ENCODE measurements at places on chromosomes 2 and 18.
A peak's percentile ranks its signal among the peaks of the same experiment; 100 is the strongest.

- no peak for DNase-seq
These were observed 469.3 kb downstream of the PLCL1 start for GRCh38 chr2:198273660-198274059.

DNA sequence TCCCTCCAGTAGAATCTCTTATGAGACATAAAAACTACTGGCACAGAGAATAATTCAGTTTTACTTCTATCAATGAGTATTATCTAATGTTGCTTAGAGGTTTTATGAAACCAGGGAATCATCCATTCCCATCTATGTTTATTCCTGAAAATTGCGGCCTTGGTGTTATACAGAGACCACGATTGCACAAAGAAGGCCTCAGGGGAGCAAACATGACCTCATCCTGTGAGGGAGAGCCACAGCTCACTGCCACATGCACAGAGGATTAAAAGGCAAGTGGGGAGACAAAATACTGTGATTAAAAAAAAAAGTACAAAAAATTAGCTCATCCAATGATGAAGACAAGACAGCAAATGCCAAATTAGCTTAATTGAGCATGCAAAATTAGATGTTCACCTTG is 111.8 kb upstream of the SLC35G4 start:
- DNase-seq = no peak

GRCh38 chr2:180368881-180369280 is 361.8 kb upstream of the CWC22 start:
- no peak for DNase-seq

- no peak for DNase-seq
These were observed 56.0 kb downstream of the EN1 start for GRCh38 chr2:118791483-118791882.

GRCh38 chr2:196941398-196942078 is 15.0 kb upstream of the PGAP1 start:
- DNase-seq = no peak

DNA sequence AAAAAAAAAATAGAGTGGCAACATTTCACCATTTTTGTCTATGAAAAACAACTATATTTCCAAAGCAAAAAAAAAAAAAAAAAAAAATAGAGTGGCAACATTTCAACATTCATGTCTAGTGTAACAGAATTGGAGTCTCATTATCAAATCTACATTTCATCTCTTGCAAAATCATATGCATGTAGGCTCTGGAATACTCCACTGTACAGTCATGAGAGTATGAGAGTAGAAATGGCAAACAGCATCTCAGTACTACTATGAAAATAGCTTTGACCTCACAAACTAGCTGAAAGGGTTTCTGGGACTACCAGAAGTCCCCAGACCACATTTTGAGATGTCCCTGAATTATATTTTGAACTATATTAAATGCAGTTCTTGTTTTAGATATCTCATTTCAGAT is 82.8 kb downstream of the SMAD2 start:
- no peak for DNase-seq

DNA sequence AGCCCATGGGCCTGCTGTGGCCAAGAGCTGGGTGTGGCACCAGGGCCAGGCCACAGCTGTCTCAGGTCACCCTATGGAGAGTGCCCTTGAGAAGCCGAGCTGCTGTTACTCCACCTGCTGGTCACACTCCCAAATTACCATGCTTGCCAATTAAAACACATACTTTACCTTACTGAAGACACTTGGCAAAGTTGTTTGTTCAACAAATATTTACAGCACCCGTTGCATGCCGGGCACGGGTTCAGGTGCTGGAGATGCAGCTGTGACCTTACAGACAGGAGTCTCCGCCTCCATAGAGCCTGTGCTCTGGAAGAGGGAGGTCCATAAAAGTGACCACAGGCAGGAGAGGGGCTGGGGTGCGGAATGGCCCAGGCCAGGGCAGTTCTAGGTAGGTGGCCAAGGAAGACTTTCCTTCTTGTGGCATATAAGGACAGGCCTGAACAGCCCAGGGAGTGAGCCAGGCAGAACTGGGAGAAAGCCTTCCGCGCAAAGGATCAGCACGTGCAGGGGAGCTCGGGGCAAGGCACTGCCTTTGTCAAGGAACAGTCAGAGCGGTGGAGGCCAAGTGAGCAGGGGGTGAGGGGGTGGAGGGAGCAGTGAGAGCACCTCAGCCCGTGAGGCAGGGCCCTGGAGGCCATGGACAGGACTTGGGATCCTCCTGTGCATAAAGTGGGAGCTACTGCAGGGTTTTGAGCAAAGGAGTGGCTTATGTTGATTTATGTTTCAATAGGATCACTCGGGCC is 23.6 kb upstream of the RBM44 start:
- DNase-seq = peak; percentile 34
